ENCODE measurements at places on chromosomes 5 and 9. TPM values are rescaled to one million over a fixed set of nuclear protein-coding genes. Genes with fewer than 3 reads are reported as not detected.

The IQGAP2 gene
- 1.2 TPM for total RNA-seq

The PCDHGA7 gene
- 0.84 TPM for total RNA-seq

The PCDHB11 gene
- total RNA-seq = 0.11 TPM

The TRIM36 gene
- 2.4 TPM for total RNA-seq

The LEAP2 gene
- 0.55 TPM for total RNA-seq

The AK3 gene
- total RNA-seq = 46.8 TPM

The ABITRAM gene
- 21.0 TPM for total RNA-seq

The ALDH1A1 gene
- total RNA-seq = 5,926 TPM

The F2RL2 gene
- total RNA-seq = 6.1 TPM

The PTPRD gene
- total RNA-seq = 0.13 TPM

The TMOD1 gene
- 3.0 TPM for total RNA-seq

The CTXN3 gene
- total RNA-seq = not detected

The PDE8B gene
- total RNA-seq = 1.3 TPM

The FSTL4 gene
- total RNA-seq = 3.9 TPM

The ARRDC1 gene
- total RNA-seq = 20.8 TPM

The PDZD2 gene
- 0.21 TPM for total RNA-seq

The SLC46A2 gene
- total RNA-seq = not detected

The PCDH12 gene
- not detected for total RNA-seq

The SLIT3 gene
- total RNA-seq = 21.9 TPM

The GNG10 gene
- total RNA-seq = 72.1 TPM

The NIM1K gene
- total RNA-seq = 0.14 TPM

The BOD1 gene
- 72.0 TPM for total RNA-seq

The LCN1 gene
- not detected for total RNA-seq

The SLC36A3 gene
- not detected for total RNA-seq

The PCDHA4 gene
- total RNA-seq = 1.8 TPM

The CEL gene
- total RNA-seq = 0.38 TPM

The TAF11L5 gene
- not detected for total RNA-seq

The SPINK1 gene
- total RNA-seq = 0.37 TPM

The PCDHGA4 gene
- total RNA-seq = 0.09 TPM

The GHR gene
- total RNA-seq = not detected

The IFNA13 gene
- total RNA-seq = not detected

The NUTM2F gene
- not detected for total RNA-seq

The SH3TC2 gene
- 0.29 TPM for total RNA-seq

The TBC1D9B gene
- total RNA-seq = 54.5 TPM

The SEMA4D gene
- total RNA-seq = 6.4 TPM
